ENCODE measurements at places on chromosomes 5 and 9.

DNA sequence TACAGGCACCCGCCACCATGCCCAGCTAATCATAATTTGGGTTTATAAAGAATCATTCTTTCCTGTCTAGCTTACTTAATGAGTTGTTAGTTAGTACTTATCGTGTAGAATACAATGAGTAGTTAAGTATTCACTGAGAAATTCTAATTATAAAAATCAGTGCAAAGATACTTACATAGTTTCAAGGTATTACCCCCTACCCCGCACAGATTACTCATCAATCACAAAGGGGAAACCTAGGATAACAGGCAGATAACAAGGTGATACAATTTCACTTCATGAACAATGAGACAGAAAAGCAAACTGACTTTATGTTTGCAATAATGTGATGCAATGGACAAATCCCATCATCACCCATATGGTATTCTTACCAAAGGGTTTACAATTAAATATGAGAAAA, 109.6 kb downstream of the FAM174A start:
- DNase-seq: no peak

GRCh38 chr9:23630488-23630887, 195.6 kb downstream of the ELAVL2 start:
- no peak for DNase-seq

DNA sequence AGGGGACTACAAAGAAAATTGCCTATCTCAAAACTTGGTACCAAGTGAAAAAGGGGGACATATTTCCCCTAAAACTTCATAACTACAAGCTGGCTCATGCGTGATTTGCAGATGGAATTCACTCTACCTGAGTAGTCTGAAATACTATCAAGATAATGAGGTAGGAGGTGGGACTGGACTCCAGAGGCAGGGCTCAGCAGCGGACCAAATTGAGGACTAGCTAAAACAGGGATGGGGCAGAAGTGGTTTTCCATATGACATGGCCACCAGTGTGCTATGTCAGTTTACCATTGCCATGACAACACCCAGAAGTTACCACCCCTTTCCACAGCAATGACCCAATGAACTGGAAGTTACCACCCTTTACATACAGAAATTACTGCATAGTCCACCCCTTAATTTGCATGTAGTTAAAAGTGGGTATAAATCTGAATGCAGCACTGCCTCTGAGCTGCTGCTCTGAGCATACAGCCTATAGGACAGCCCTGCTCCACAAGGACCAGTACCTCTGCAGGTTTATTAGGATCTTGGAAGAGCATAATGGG, 30.4 kb upstream of the TESK1 start:
- no peak for DNase-seq

GRCh38 chr5:61438298-61438970, 106.4 kb downstream of the ZSWIM6 start:
- no peak for DNase-seq

GRCh38 chr5:39992617-39993202, 567.9 kb upstream of the DAB2 start:
- no peak for DNase-seq

- no peak for DNase-seq
Observed at GRCh38 chr5:160511280-160511929, 89.8 kb downstream of the PTTG1 start.

GRCh38 chr9:18350995-18351595, 122.9 kb upstream of the ADAMTSL1 start:
- DNase-seq: no peak

GRCh38 chr9:112784020-112784785, 33.6 kb downstream of the SNX30 start:
- no peak for DNase-seq

- no peak for DNase-seq
Observed at GRCh38 chr5:61148515-61148914, 13.8 kb downstream of the SMIM15 start.

DNA sequence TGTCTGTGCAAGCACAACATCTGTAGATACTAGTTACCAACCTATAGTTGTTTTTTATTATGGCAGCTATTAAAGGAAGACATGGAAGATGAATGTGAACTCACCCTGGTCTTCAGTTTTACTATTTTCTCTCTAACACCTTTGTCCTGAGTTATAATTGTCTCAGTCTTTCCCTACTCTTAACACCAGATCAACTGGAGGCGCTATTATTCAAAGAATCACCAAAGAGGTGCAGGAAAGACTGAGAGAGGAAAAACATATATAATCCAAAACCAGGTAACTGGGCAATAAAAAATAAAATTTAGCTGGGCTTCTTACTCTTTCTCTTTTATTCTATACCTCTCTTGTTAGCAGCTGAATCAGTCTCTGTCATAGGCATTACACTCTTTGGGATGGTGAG, 134.2 kb upstream of the C6 start:
- DNase-seq: no peak

GRCh38 chr5:144433893-144434292, 263.2 kb downstream of the KCTD16 start:
- DNase-seq: no peak

GRCh38 chr9:114962809-114963208, 32.4 kb upstream of the TNFSF8 start:
- no peak for DNase-seq

- no peak for DNase-seq
Observed at GRCh38 chr5:39015743-39016586, 58.2 kb downstream of the RICTOR start.

- DNase-seq: no peak
Observed at GRCh38 chr5:157511651-157512644, 51.9 kb downstream of the NIPAL4 start.

DNA sequence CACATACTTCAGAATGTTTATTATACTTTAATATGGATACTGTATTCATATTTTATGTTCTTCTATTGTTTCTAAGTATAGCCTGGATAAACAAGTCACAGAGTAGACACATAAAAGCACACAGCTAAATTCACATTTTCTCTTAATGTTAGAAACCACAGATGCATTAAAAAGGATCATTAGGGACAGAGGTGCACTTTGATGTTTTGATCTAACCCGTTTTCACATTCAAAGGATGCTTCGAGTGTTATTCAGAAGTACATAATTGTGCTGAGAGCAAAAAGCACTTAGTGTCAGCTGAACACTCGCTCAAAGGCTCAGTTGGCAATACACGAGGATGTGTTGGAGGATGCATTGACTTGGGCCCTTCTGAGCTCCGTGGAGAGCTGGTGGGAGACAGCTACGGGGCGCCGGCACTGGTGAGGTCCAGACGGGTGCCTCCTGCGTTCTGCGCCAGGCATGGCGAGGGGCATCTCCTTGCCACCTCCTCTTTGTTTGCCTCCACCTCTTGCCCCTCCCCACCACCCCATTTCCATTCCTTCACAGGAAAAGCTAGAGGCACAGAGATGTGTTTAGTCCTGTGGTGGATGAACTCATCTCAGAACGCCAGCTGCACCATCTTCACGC, 35.5 kb downstream of the MED10 start:
- no peak for DNase-seq

DNA sequence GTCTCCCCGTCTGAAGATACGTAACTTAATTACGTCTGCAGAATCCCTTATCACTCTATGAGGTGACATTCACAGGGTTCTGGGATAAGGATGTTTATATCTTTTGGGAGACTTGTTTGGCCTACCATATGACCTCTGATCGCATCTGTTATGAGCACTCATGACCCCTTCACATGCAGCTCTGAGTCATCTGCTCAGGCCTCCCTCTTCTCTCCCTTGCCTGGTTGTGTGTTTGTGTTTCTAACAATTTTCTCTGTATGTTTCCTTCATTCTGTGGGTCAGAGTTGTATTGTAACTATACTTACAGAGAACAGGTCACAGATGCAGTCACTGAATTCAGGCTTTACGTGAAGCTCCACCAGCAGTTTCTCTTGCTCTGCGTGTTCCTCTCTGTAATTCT, 330.6 kb downstream of the TENT4A start:
- DNase-seq: no peak

- DNase-seq: no peak
Observed at GRCh38 chr5:61525512-61526206, 193.6 kb downstream of the ZSWIM6 start.

GRCh38 chr5:41842777-41843176, 27.4 kb downstream of the OXCT1 start:
- DNase-seq: no peak

DNA sequence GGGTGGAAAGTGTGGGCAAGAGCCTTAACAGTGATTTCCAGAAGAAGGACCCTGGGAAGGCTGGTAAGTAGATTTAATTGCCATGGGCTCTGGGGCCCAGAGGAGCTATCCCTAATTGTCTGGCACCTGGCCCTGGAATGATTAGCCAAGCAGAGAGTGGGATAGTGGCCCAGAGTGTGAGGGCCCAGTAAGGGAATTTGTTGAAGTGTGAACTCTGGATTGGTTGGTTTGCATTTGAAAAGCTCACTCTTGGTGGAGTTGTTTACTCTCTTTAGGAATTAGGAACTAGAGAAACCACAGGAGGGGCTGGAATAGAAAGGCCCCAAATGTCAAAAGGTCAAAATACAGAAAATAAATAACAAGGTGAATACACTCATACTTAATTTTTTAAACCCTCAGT, 207.1 kb downstream of the GABRG2 start:
- no peak for DNase-seq

DNA sequence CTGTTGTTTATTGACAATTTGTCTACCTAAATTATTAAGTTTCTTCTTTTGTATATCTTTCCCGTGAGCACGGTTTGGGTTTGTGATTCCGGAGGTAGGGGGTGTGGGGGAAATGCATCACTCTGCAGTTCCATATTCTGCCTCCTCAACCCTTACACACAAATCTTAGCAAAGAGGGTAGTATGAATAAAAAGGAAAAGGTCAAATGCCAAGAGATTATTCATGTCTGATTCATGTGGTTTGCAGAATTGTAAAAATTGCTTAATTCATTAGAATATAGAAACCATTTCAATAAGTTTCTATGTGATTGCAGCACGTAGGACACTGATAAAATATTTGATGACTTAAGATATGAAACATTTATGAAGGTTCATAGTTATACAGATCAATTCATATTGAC, 601.9 kb downstream of the SEMA5A start:
- no peak for DNase-seq

GRCh38 chr9:90803860-90804593, 2.4 kb downstream of the SYK start:
- DNase-seq: no peak

DNA sequence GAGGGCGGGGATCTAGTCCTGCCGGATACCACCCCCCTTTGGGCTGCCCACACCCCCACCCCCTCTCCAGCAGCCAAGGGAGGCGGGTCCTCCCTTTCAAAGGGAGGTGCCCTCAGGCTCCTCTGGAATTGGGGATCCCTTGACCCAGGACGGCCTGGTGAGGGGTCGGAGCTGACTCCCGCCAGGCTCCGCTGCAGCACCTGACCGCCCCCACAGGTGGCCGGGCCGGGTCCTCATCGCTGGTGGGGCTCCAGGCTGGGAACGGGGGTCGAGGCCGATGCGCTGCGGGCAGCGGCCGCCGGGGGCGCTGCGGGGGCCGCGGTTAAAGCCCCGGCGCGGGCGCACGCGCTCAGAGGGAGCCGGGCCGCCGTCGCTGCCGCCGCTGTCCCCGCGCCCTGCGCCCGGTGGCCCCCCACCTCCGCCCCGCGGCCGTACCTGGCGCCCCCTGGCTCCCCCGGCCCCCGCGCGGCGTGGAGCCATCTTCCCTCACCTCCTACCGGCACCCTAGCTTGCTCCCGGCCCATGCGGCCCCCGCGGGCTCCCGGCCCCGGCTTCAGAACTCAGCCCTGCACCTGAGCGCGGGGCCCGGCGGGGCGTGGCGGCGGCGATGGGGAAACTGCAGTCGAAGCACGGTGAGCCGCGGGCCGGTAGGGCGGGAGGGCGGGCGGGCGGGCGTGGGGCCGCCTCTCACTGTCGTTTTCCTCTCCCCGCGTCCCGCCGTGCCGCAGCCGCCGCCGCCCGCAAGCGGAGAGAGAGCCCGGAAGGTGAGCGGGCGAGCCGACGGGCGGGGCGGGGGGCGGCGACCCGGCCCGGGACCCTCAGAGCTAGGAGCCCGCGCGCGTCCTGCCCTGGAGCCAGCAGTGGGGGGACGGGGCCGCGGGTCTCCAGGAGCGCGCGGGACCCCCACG, at the start of gene NKD2:
Gene NKD2, plus strand, starts transcription at position 352 of the 908 bp plus-strand sequence. Its CDS starts 256 bp downstream, at position 608.
- no peak for DNase-seq

- DNase-seq: no peak
Observed at GRCh38 chr9:18255747-18256146, 218.2 kb upstream of the ADAMTSL1 start.

GRCh38 chr5:101102506-101102905, 199.4 kb upstream of the ST8SIA4 start:
- no peak for DNase-seq

Data from activated naive CD4-positive, alpha-beta T cell treated with anti-CD3 and anti-CD28 coated beads, Interleukin-2, amount 50 U/mL, for 72 hours (primary cell).